Non-pigmented ciliary epithelial cell (primary cell): ENCODE measurements at places on chromosomes 4 and X.

- no peak for DNase-seq
These were observed 349.5 kb upstream of the CPXCR1 start for GRCh38 chrX:88397551-88397950.

DNA sequence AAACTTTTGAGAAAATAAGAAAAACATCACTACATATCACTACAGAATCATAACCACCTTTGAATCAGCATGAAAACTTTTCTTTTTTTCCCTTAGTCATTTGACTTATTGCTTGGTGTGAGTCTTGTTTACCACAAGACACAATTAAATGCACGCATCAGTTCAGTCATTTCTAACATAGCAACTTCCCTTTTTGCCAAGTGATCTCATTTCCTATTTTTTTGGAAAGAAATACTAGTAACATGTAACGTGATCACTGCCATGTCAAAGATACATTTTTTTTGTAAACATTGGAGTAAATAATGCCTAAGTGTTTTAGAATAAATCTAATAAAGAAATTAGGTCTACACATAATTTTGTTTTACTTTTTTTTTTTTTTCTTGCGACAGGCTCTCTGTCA is 5.1 kb upstream of the CXCL8 start:
- DNase-seq, result no peak

DNA sequence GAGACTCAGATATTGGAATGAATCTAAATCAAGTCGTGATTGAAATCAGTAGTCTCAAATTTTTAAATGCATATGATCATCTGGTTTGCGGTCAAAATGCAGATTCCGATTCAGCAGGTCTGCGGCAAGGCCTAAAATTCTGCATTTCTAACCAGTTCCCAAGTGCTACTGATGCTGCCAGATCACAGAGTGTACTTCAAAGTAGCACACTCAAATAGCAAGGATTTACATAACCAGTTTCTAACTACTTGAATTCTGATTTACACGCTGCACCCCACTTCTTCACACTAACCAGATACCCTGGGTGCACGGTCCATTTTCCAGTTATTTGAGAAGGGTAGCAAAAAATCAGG is 752 bp downstream of the MBTPS2 start:
- DNase-seq, result no peak

DNA sequence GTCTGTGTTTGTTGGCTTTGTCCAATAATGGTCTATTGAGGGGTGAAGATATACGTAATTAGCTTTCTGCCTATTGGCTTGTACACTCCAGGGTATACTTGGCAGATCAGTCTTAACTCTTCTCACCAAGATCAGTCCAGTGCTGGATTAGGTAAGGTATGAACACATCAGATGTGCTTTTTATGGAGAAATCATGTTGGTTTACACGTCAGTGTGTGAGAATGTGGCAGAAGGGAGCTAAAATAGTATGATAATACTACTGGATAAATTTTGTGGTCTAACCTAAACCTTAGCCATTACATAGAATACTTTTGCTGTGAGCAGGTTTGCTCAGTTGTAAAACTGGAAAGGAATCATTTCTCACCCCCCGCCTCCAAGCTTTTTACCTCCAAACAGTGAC is 4.2 kb downstream of the PDHA1 start:
- DNase-seq, result no peak

DNA sequence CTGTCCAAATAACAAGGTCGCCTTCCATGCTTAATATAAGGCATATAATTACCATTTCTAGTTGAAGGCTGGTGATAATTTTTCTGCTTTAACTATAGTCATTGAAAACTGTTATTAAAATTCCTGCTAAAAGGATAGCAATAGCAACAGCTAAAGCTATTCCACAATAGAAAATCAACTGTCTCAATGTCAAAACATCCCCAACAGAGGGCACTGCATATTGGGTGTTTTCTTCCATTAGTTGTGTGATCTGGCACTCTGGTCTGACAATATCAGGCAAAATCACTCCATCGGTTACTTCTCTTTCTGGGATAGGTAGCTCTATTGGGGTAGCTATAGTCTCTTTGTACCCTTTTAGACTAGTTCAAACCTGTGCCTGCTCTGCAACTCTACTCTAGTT is 53.5 kb downstream of the TMPRSS11F start:
- DNase-seq, result no peak

DNA sequence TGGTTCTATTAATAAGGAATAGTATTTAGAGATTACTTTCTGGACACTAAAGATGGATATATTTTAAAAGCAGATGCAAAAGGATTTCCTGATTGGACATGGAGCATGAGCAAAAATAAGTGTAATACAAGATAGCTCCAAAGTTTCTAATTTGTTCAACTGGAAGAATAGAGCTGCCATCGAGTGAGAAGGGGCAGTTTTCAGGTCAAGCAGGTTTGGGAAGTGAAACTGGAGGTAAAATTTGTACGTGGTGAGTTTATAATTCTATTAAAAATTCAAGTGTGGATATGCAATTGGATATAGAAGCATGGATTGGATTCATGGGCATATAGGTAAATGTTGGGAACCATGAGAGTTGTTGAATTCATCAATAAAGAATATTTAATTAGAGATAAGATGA is 31.8 kb downstream of the PRDM8 start:
- no peak for DNase-seq
